ENCODE measurements at places on chromosomes 5 and 9.

DNA sequence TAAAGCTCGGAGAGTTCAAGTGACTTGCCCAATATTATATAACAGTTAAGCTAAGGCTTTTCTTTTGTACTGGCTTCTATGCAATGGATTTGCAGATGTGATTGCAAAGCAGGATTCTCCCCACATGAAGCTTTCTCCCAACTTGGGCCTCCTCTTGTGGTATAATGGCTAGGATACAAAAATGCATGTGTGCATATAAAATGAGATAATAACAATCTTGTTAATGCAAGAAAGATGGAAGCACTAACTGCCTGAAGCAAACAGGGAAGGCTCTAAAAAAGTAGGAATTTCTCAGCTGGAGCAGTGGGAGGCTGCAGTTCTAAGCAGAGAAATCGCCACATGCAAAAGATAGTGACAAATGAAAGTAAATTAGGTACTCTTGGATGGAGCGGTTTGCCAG is 444.2 kb upstream of the RIOK2 start:
- DNase-seq = no peak

GRCh38 chr9:135297456-135298075 is 182.0 kb upstream of the PPP1R26 start:
- no peak for DNase-seq

- no peak for DNase-seq
Observed at GRCh38 chr9:90872835-90873294, 71.2 kb downstream of the SYK start.

- DNase-seq = peak; percentile 48
Observed at GRCh38 chr9:137114613-137115393, at the start of gene DPP7. Gene DPP7 (minus strand): TSS chr9:137114733. CDS start chr9:137114713, 20 bp downstream.

- no peak for DNase-seq
Observed at GRCh38 chr9:27638716-27639115, 65.4 kb upstream of the C9orf72 start.

DNA sequence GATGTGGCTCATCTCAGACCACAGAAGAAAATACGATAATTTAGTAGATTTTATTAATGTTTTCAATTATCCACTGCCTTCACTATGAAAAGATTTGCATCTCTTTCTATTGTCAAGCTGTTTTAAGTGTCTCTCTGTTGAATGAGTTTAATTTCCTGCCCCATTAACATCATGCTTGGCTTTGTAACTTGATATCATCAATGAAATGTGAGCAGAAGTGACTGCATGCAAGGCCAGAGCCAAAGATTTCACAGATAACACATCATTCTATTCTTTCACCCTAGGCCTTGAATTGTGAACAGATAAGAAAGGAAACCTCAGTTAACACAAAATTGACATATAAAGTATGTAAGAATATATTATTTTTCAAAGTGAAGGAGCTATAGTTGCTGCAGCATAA is 986.4 kb upstream of the CDH18 start:
- peak; percentile 63 for DNase-seq

DNA sequence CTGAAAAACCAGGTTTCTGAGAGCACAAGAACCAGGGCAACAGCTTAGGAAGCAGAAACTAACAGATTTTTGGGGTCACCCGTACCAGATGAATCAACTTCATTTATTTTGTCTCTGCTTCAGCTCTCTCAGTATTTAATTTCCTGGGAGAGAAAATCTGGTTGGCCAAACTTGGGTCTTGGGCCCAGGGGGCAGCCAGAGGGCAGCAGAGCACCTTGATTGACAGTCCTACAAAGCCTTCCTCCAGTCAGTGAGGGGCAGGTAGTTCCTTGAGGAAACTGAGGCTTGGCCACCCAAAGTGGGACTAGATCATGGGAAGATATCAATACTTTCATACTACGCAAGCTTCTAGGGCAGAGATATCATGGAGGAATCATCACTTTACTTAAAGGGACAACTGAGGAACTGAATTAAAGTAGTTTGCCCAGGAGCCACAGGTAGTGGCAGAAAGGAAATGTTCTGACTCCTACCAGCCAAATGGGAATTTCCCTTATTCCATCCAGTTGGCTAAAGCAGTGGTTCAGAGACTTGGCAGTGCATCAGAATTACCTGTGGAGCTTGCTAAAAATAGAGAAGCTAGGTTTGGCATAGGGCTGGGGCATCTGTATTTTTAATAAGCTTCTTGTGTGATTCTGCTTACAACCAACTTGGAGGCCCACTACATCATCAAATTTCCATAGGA is 21.5 kb upstream of the ARHGAP26 start:
- peak; percentile 27 for DNase-seq

GRCh38 chr5:118069452-118069851 is 918.9 kb downstream of the DTWD2 start:
- no peak for DNase-seq

DNA sequence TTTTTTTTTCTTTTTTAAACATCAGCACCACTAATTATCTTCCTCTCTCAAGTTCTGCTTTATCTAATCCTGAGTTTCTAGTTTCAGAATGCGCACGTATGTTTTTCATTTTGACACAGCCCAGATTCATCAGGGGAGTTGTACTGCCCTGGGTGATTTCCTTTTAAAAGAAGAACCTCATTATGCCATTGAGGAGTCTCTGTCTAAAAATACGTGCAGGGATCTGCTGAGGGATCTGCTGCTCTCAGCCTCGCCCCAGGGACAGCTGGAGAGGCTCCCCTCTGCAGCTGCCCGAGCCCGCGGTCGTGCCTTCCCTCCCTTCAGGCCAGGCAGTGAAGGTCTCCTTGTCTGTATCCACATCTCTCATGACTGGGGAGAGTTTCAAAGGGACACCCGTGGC is 273.1 kb downstream of the ARHGEF28 start:
- DNase-seq = no peak

DNA sequence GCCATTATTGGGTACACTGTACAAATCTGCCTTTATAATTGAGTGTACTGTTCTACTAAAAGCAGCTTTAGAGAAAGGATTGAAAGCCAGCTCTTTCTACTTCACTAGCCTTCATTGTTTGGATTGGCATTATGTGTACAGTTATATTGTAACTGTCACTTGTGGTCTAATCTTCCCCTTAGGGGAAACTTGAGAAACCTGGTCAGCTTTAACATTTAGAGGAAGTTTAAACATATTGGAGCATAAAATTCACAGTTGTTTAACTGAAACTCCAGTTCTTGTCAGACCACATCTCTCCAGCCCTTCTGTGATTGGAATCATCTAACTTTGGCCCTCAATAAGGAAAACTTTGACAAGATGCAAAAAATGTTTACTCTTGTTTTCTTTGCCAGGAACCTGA is 24.6 kb downstream of the PIK3R1 start:
- DNase-seq = peak; percentile 80

DNA sequence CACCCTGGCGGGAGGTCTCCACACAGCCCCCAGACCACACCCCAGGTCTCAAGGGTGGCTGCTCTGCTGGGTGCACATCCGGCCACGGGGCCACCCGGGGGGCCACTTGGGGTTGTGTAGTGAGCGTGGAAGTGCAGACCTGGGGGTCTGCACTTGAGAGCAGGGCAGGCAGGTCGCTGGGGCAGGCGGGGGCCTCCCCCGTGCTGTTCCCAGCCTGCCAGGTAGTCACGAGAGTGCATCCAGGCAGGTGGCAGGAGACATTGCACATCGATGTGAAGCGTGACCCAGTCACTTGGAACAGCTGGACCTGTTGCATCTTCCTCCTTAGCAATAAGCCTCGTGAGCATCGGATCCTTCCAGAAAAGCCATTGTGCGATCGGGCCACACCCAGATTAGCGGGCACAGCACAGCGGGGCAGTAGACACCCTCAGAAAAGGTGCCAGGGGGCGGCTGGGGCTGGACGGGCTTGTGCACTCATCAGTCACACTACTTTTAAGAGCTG is 4.8 kb upstream of the ENTPD8 start:
- no peak for DNase-seq

DNA sequence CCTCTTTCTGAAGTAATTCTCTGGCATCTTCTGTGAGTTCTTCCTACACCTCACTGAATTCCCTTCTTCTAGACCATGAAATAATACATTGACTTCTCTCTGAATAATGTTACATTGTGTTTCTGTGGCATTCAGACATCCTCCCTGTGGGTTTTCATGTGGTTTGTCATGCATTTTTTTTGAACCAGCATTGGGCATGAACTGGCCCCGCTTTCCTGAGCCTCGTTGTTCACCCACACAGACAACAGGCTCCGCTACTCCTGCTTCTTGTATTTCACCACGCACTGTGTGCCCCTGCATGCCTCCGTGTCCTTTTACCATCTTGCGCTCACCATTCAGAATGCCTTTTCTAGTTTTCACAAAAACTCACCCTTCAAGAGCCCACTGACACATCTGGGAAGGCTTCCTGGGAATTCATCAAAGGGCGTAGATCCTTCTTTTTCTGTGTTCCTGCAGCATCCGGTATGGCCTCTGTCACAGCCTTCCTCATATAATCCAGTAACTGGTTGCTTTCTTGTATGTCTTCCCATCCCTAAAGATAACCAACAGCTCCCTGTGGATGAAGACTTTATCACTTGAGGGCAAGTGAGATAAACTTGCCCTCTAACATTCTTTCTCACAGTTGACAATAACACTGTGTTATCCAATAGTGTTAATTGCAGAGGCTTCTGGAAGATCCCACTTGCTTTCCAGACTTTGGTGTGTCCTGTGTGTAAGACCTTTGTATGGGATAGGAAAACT is 51.5 kb upstream of the ADAMTSL1 start:
- peak; percentile 25 for DNase-seq

Data from M059J (cell line).